Stimulated activated CD4-positive, alpha-beta T cell treated with anti-CD3 and anti-CD28 coated beads, TNF-alpha, amount 100 ng/mL, for 1 hour (primary cell): ENCODE measurements at places on chromosomes 13 and 19.

DNA sequence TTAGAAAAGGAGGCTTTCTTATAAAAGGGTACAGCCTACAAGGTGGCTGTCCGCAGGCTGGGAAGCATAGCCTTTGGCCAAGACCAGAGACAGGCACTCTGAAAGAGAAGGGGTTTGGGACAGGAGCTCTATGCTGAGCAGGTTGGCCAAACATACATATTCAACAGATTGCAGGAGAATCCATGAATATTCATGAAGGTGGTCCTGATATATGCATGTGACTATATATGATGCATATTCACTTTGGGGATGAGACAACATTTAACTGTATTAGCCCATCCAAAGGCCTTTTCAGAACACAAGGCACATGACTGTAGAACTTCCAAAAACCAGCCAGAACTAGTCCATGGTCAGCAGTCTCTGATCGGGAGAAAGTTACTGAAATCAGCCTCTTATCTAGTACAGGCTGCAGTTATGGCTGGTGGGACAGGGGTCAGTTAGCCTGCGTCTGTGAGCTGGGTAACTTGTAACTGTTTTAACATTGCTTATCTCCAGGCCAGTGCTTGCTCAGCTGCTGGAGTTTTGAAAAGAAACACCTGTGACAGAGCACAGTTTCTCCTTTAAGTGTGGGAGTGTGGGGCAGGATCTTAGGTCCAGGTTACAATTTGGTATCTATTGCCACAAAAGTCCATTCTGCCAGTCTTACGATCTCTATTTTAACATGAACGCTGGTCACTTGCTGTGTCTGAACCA, 924.2 kb downstream of the UQCRFS1 start:
- no peak for DNase-seq

DNA sequence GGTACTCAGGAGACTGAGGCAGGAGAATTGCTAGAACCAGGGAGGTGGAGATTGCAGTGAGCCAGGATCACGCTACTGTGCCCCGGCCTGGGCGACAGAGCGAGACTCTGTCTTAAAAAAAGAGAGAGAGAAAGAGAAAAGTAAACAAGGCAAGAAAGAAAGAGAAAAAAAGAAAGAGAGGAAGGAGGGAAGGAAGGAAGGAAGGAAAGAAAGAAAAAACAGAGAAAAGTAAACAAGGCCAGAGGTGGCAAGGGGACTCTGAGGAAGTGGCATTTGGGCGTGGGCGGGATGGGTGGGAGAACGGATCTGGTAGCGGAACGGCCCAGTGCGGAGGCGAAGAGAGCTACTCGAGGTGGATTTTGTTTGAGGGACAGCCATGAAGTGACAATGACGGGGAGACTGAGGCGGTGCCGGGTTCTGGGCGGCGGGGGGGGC, 7.5 kb upstream of the ARRDC2 start:
- DNase-seq, result no peak

DNA sequence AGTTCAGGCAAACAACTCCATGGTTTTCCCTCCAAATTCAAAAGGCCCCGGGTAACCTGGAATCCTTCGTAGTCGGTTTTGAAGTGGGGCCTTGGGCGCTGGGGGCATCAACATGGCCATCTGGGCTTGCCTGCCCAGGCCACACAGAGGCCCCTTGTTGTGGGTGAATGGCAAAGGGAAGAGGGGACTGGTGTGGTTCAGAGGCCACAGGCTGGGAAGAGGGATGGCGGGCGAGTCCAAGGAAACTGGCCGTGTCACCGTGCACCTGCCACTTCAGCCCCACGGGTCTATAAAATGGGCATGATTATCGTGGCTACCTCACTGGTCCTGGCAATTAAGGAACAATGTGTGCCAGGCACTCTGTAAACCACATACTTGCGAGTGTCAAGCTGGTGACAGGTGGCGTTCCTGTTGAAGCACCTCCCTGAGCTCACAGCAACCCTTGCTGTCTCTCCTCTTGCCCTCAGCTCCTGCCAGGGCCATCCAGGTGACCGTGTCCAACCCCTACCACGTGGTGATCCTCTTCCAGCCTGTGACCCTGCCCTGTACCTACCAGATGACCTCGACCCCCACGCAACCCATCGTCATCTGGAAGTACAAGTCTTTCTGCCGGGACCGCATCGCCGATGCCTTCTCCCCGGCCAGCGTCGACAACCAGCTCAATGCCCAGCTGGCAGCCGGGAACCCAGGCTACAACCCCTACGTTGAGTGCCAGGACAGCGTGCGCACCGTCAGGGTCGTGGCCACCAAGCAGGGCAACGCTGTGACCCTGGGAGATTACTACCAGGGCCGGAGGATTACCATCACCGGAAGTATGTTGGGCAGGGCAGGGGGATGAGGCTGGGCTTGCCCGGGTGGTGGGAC, 1.3 kb downstream of the LSR start:
- DNase-seq, result no peak

- DNase-seq, result no peak
Observed at GRCh38 chr13:101181076-101181685, 235.1 kb downstream of the NALCN start.

GRCh38 chr19:29789007-29789406, 22.8 kb upstream of the CCNE1 start:
- DNase-seq, result no peak

GRCh38 chr19:41364524-41365391, 809 bp upstream of the B9D2 start:
- DNase-seq, result no peak

GRCh38 chr19:4284176-4284958, 5.3 kb downstream of the SHD start:
- no peak for DNase-seq

- no peak for DNase-seq
Observed at GRCh38 chr13:22700246-22700887, 480.4 kb upstream of the SGCG start.

- DNase-seq, result no peak
Observed at GRCh38 chr13:105908586-105908985, 626.9 kb downstream of the EFNB2 start.

DNA sequence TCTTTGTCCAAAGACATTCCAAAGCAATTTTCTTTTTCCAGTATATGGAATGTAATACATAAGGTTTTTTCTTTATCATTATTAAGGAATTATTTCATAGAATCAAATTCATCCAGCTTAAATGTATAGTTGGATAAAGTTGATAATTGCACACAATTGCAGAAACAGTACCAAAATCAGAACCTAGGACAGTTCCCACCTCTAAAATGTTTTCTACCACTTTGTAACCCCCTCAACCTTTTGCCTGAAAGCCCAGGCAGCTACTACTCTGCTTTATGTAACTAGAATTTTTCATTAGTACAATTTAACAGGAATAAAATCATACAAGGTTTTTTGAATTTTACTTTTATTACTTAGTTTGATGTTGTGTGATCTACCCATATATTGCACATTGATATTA, 98.0 kb downstream of the PRR20E start:
- no peak for DNase-seq
